Breast epithelium (tissue), 4 donors: ENCODE measurements at places on chromosomes 12 and 14. TPM values are rescaled to one million over a fixed set of nuclear protein-coding genes. Genes with fewer than 3 reads are reported as not detected.

The KRT2 gene
- not detected for total RNA-seq

The CTSG gene
- 0.98 TPM for total RNA-seq

The SLCO1A2 gene
- 5.4 TPM for total RNA-seq

The RND1 gene
- total RNA-seq: 3.3 TPM

The DPPA3 gene
- not detected for total RNA-seq

The PDE3A gene
- total RNA-seq: 11.5 TPM

The PPP1R3E gene
- 8.2 TPM for total RNA-seq

The GOLGA5 gene
- total RNA-seq: 52.1 TPM

The ZNF410 gene
- total RNA-seq: 71.1 TPM

The VASH1 gene
- 5.8 TPM for total RNA-seq

The NUDT4 gene
- total RNA-seq: 94.3 TPM

The RFLNA gene
- 11.4 TPM for total RNA-seq

The DEPDC4 gene
- total RNA-seq: 2.0 TPM

- H3K4me1 ChIP-seq: no peaks in the 10 kb centered on the region
- no peaks in the 10 kb centered on the region for H3K27me3 ChIP-seq
- peak overlapping the region; percentile 95 for H3K4me3 ChIP-seq
- peaks cover 22% of the 10 kb centered on the region for H3K36me3 ChIP-seq
Measured at GRCh38 chr14:20460458-20461224, 593 bp downstream of the PIP4P1 start.

- no peaks in the 10 kb centered on the region for H3K36me3 ChIP-seq
- no peaks in the 10 kb centered on the region for H3K4me1 ChIP-seq
- no peak overlapping the region for H3K27ac ChIP-seq
- peaks cover 27% of the 10 kb centered on the region for H3K27me3 ChIP-seq
- DNase-seq: no peak
Measured at GRCh38 chr14:95862243-95862642, 14.4 kb upstream of the TUNAR start.

DNA sequence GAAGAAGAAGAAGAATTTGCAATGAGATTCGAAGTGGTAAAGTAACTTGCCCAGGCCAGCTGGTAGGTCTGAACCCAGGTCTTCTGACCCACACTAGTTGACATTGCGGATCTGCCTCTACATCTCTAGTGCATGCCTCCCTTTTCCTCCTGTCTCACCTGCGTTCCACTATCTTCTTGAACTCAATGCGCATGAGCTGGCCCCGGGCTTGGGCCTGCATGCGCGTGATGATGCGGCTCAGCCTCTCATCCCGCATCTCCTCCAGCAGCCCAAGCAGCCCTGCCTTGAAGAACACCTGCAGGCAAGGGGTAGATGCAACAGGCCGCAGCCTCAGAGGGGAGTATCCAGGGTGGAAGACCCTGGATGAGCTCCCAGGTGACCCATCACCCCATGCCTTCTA lies 11.9 kb downstream of the MYH6 start:
- no peak for DNase-seq
- H3K36me3 ChIP-seq: no peaks in the 10 kb centered on the region
- no peak overlapping the region for H3K4me3 ChIP-seq

DNA sequence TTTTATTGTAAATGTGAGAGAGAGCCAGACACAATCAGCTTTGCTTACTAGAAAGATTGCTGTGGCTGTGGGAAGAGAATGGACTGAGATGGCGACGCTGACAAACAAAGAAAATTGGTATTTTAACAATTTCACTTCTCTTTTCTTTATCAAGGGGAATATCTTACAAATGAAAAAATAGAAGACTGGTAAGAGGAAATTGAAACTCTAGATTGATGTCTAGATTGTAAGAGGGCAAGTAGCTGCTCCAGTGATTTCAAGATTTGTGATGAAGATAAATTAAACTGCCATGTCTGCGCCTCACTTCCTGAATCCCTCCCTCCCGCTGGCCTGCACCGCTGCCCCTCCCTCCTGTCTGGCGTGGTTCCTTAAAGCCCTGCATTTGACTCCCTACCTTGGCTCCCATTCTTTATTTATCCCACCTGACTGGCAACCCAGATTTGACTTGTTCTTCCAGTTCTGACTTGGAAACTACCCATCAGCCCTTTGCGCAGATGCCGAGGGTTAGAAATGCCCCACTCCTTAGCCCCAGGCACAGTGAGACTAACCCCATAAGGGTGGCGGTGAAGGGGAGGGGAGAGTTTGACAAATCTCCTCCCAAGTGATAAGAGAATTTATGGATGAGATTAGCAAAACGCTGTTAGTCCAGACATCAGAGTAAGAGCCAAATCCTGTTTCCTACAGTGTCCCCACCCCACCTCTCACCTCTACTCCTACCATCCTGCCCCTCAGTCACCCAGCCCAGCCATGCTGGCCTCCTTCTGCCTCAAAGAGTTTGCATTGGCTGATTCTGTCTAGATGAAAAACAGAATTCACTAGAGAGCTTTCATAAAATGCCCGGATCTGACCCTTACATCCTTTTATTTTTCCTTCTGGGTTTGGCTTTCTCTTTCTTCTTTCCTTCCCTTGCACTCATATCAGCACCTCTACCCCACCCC lies 125.3 kb upstream of the ATF7IP start:
- H3K27me3 ChIP-seq: no peaks in the 10 kb centered on the region
- H3K4me3 ChIP-seq: peak overlapping the region; percentile 30
- no peak for DNase-seq
- H3K27ac ChIP-seq: peak overlapping the region; percentile 67
- H3K36me3 ChIP-seq: no peaks in the 10 kb centered on the region

DNA sequence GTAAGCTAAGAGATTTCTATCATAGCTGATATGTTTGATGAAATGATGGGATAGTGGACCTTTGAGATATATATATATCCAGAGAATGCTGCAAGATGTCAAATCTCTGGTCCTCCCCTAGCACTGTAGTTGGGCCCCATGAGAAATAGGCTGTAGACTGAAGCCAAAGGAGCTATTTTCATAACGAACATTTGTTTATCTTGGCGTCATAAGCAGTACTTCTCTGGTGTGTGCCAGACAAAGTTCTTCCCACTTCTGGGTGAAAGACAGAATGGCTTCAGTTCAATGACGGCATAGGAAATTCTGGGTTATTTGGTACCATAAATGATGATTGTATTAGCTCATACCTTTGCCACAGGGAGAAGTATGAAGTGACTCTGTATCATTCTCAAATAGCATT lies 534.3 kb downstream of the SOX5 start:
- no peak overlapping the region for H3K4me3 ChIP-seq
- no peak overlapping the region for H3K27ac ChIP-seq
- no peaks in the 10 kb centered on the region for H3K27me3 ChIP-seq
- H3K36me3 ChIP-seq: no peaks in the 10 kb centered on the region
- DNase-seq: no peak

GRCh38 chr12:27148791-27149190 lies 66.4 kb upstream of the C12orf71 start:
- no peaks in the 10 kb centered on the region for H3K27me3 ChIP-seq
- H3K4me1 ChIP-seq: no peaks in the 10 kb centered on the region
- H3K27ac ChIP-seq: no peak overlapping the region
- no peaks in the 10 kb centered on the region for H3K36me3 ChIP-seq
- DNase-seq: no peak

- H3K27me3 ChIP-seq: peaks cover 4% of the 10 kb centered on the region
- no peaks in the 10 kb centered on the region for H3K36me3 ChIP-seq
- peaks cover 8% of the 10 kb centered on the region for H3K4me1 ChIP-seq
- DNase-seq: peak; percentile 92
- H3K4me3 ChIP-seq: peak within 1 kb of the TSS; percentile 69
Measured at GRCh38 chr12:53984901-53985691, at the start of gene HOXC10. Gene HOXC10, plus strand, starts transcription at chr12:53985146. Its CDS starts 114 bp downstream, at chr12:53985260.

DNA sequence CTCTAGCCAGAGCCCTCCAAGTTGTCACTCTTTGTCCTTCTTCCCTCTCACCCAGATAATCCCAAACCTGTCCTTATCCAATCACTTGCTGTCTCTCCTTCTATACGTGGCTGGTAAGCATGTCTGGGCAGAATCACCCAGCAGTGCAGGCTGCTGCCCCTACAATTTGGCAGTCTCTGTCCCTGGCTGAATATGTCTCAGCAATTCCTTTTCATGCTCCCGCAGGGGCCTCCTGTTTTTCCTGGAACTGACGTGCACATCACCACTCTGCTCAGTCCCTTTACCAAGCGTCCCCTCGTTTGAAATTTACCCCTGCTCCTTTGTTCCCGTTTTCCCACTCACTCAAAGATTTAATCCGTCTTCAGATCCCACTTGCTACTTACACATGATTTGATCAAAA lies 80.0 kb downstream of the ST8SIA1 start:
- no peaks in the 10 kb centered on the region for H3K36me3 ChIP-seq
- no peak for DNase-seq
- H3K4me1 ChIP-seq: no peaks in the 10 kb centered on the region
- H3K27me3 ChIP-seq: no peaks in the 10 kb centered on the region
- H3K27ac ChIP-seq: no peak overlapping the region

DNA sequence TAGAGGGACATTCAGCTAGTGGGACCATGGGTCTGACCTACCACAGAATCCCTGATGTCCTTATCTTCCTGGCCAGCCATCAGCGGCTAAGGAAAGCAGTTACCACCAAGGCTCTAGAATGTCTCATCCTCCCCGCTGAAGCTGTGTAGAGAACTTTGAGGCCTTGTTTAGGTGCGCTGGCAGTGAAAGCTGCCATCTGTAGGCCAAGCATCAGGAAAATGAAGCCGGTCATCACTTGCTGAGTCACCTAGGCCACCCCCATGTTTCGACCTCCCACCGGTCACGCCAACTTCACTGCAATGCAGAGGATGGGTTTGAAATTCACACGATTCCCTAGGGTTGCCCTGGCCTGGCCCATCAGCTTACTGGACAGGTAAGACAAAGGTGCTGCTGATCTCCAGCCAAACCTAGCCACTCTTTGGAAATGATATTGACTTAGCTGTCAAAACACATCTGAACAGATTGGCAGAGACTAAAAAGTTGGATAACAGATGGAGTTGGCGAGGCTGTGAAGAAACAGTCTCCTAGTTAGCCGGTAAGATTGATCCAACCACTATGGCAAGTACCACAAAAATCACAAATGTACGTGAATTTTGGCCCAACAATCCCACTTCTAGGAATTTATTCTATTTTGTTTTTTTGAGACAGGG lies 52.0 kb downstream of the NOS1 start:
- no peaks in the 10 kb centered on the region for H3K36me3 ChIP-seq
- DNase-seq: no peak
- H3K4me3 ChIP-seq: no peak overlapping the region
- no peaks in the 10 kb centered on the region for H3K4me1 ChIP-seq
- no peaks in the 10 kb centered on the region for H3K27me3 ChIP-seq

GRCh38 chr14:32702562-32702961 lies 236.1 kb upstream of the NPAS3 start:
- no peaks in the 10 kb centered on the region for H3K36me3 ChIP-seq
- no peaks in the 10 kb centered on the region for H3K4me1 ChIP-seq
- H3K27me3 ChIP-seq: no peaks in the 10 kb centered on the region

DNA sequence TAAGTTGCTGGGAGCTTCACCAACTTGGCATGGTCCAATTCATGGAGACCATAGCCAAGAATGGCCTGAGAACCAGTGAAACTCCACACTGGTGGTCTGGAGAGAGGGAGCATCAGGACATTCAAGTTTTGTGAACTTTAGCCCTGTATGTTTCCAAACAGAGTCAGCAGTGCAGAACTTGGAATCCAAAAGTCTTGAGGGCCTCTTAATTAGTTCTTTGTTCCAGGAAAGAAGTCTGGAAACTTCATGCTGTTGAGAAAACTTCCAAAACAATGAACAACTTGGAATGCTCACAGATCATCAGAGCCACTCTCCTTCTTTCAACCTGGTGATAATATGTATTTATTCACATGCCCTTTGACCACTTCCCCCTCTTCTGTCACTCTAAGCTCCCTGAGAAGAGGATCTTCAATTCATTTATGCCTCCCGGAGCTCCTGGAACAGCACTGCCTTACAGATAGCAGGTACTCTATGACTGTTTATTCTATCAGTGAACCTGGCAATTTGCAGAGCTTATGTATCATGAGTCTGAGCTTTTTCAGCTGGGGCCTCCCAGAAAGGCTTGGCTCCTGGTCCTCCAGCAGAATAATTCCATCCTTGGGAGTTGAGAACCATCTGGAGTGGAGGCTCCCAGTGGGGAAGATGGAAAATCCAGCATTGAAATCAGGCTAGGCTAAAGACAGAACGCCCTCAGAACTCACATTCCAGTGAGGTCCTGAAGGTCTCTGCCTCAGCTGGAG lies 191.4 kb downstream of the KTN1 start:
- no peak overlapping the region for H3K4me3 ChIP-seq
- no peak for DNase-seq
- no peak overlapping the region for H3K27ac ChIP-seq

GRCh38 chr12:23376238-23376637 lies 573.2 kb downstream of the SOX5 start:
- H3K27ac ChIP-seq: no peak overlapping the region
- DNase-seq: no peak
- H3K36me3 ChIP-seq: no peaks in the 10 kb centered on the region
- H3K4me3 ChIP-seq: no peak overlapping the region

GRCh38 chr12:93256256-93256969 lies 121.3 kb upstream of the NUDT4 start:
- H3K4me3 ChIP-seq: no peak overlapping the region
- H3K36me3 ChIP-seq: no peaks in the 10 kb centered on the region
- H3K4me1 ChIP-seq: no peaks in the 10 kb centered on the region

- DNase-seq: no peak
- peaks cover 8% of the 10 kb centered on the region for H3K36me3 ChIP-seq
- no peaks in the 10 kb centered on the region for H3K4me1 ChIP-seq
- H3K27me3 ChIP-seq: no peaks in the 10 kb centered on the region
Measured at GRCh38 chr14:35078082-35078481, 32.0 kb downstream of the FAM177A1 start.

DNA sequence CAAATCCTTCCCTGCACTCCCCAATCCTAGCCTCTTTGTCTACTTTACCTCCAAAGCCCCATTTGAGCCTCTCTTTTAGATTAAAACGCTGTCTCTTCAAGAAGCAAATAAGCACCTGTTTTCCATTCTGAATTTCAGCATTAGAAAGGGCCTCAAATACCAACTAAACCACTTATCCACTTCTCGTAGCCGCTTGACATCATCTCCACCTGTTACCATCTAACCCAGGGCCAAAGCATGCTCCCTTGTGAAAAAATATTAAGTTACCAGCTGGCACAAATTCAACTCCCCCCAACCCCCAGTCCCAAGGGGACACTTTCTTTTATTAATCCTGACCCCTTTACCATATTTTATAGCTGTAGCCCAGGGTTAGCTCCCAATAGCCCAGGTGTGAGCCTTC lies 43.1 kb downstream of the GPHB5 start:
- H3K36me3 ChIP-seq: no peaks in the 10 kb centered on the region
- no peak overlapping the region for H3K27ac ChIP-seq
- H3K4me3 ChIP-seq: no peak overlapping the region

- H3K36me3 ChIP-seq: no peaks in the 10 kb centered on the region
- H3K4me3 ChIP-seq: no peak overlapping the region
- no peaks in the 10 kb centered on the region for H3K27me3 ChIP-seq
- H3K27ac ChIP-seq: no peak overlapping the region
Measured at GRCh38 chr12:92218394-92219077, 72.9 kb upstream of the BTG1 start.
